SIG-M5 (cell line): ENCODE measurements at places on chromosomes 6 and 20.

DNA sequence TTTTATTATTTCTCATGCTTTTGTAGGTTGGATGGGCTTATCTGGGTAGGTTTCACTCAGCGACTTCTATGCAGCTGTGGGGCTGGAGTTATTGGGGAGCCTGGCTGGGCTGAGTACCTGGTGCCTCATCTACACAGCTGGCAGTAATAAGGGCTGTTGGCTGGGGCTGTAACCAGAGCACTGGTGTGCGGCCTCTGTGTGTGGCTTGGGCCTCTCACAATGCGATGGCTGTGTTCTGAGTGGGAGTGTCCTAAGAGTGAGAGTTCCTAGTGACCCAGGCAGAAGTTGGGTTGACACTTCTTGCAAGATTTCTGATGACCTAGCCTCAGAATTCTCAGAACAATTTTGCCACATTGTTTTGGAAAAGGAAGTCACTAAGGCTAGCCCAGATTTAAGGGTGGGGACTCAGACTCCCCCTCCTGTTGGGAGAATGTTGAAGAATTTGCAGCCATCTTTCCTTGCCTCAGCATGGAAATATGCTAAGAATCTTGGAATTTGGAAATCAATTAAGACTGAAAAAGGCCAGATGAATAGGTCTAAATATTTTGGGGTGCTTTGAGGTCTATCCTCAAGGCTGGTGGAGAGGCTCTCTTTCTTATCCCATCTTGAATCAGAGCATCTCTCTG is 158.8 kb downstream of the SCP2D1 start:
- DNase-seq, result no peak

DNA sequence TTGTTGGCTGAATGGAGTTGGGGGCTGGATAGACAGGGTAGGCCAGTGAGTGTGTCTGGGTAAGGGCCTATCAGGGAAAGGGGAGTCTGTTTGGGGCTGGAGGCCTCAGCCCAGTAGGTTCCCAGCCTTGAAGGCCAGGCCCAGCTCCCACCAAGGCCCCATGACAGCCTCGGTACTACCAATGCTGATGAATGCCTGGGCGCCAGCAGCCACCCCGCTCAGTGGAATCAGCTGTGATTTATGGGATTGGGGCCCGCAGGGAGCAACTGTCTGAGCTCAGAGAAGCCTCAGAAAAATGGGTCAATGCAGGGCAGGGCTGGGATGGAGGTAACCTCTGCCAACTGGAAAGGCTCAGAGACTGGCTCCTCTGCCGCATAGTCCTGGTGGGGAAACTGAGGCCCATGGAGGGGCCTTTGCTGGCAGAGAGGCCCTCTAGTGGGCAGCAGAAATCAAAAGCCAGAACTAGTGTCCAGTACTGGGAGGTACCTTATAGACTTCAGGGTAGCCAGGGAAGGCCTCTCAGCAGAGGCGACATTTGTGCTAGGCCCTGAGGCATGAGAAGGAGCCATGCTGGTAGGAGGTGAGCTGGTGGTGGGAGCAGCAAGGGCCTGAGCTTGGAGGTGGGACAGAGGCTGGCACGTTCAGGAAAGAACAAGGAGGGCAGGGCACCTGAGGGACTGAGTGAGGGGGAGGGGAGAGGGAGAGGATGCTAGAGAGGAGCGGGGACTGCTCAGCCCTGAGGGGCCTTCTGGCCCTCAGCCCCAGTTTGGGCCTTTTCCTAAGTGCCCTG is 36.4 kb downstream of the DLGAP4 start:
- no peak for DNase-seq

GRCh38 chr6:15595461-15596173 is 67.2 kb downstream of the DTNBP1 start:
- DNase-seq, result peak; percentile 33

DNA sequence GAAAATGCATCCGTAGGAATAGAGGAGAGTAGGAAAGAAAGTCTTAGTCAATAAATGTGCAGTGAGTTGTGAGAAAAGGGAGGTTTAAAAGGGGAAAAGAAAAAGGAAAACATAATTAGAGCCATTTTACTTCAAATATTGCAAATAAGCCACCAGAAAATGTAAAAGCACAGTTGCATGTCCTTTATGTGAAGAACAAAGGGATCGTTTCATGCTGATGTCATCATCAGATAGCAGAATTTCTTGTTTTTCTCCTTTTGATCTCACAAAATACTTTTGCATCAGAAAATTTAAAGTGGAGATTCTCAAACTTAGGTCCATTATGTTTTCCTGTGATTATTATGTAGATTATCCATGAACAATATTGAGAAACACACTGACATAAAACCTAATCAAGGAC is 166.7 kb downstream of the HAO1 start:
- DNase-seq, result no peak

DNA sequence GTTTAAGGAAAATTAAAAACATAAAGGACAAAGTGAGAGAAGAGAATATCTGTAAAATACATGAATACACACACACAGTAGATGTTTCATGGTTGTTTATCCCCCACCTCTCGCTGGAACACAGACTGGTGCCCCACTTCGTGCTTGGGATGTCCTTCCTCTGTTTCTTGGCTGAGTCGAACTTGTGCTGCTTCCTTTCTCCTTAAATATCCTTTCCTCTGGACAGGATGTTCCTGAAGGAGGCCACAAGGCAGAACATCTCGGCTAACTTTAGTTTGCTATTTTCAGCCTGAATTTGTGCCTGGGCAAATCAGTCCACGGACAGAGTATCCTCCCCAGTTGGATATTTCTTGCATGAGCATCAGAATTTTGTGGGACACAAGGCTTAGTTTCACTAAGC is 54.7 kb upstream of the ZMYND8 start:
- no peak for DNase-seq

- no peak for DNase-seq
Measured at GRCh38 chr6:111975466-111975865, 78.4 kb upstream of the CCN6 start.

GRCh38 chr20:58173091-58173490 is 55.4 kb downstream of the ANKRD60 start:
- no peak for DNase-seq

GRCh38 chr6:166765234-166765541 is 138.1 kb upstream of the RPS6KA2 start:
- DNase-seq, result no peak

GRCh38 chr6:68572525-68572924 is 62.6 kb upstream of the ADGRB3 start:
- no peak for DNase-seq

DNA sequence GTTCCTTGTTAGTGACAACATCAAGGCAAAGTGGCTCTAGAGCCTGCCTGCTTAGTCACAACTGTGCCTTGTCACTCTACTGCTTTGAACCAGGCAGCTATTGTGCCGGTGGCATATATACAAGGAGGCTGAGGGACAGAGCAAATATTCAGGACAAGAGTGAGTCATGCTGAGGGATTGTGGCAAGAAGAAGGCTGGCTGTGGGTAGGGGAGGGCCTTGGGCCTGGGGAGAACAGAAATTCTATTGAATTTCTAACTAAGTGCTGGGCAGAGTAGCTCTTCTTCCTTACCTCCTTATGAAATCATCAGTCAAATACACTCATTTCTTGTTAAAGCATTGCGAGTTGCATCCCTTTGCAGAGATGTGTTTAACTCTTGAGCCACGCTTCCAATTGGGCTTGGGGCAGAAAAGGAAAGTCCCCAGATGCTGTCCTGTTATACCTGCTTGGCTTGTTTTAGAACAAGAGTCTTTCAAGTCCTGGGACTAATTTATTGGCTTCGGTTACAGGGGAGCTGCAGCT is 59.7 kb downstream of the PFDN4 start:
- no peak for DNase-seq

DNA sequence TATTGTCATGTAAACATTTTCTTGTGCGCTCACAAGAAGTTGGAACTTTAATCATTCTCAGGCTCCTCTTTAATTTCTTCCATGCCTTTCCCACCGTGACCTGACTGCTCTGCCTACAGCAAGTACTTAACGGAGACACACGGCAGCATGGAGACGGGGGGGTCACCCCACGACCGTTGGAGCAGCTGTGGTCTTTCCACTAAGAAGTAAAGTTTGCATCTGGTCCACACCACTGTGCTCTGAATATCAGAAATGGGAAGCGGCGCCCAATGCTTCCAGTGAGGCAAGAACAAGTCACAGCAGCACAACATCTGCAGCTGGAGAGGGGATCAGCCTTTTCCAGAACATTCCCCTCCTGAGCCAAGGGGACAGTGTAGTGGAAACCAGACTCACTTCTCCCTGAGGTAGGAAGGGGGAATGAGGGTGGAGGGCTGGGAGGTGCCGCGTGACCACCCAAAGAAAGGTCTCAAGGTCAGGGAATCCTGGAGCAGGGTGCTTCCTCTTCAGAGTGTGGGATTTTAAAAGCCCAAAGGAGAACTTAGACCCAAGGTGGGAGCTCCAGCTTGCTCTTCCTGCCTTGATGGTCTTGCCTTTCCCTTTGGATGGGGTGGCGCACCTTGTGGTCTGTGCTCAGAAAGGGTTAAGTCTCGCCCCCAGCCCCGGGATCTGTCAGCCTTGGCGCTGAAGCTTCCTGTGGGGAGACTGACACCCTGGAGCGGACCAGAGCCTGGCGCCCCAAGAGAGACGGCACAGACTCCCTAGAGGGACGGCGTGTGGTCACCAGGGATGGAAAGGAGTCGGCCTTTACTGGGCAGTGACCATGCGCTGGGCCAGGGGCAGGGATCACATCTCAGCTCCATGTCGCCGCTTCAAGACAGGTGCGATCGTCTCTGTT is 25.6 kb upstream of the SMOC2 start:
- no peak for DNase-seq

DNA sequence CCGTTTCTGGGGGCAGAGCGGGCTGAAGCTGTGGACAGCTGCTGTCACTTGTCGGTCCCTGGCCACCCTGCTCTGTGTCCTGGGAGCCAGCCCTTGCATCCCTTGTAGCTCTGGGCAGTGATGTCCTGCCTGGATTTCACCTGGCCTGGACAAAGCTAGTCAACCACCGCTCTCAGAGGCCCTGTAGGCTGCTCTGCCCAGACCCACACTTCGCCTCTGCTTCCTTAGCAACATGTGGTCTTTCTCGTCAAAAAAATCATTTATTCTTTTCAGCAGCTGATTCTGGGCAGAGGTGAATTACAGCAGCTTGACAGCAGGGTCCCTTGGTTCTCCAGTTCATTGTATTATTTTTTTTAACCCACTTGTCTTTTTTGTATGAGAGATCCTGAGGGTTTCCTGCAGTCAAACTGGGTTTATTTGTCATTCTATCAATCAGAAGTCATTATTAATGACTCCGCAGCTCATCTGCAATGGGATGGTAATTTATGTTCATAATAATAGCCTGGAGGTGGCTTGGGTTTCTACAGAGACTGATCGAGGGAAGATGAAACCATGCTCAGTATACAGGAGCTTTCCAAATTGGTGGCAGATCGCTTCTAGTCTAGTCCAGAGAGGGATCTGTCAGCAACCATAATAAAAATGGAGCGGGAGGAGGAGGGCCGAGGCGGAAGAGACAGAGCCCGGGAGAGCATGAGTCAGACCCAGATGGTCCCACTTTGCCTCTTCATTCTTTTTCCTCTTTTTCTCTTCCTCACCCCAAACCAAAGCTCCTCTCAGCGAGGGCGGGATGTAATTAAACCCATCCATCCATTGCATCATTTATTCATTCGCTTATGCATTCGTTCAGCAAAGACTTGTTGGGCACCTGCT is 22.4 kb downstream of the EDN3 start:
- no peak for DNase-seq

DNA sequence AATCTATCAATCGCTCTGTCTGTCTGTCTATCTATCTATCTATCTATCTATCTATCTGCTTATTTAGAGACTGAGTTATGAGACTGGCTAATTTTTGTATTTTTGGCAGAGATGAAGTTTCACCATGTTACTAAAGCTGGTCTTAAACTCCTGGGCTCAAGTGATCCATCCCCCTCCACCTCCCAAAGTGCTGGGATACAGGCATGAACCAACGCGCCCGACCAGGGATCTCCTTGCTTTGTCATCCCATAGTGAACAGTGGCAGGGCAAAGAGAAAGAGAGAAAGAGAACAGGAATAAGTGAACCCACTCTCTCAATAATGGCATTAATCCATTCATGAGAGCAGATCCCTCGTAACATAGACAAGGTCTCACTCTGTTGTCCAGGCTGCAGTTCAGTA is 66.4 kb upstream of the DSP start:
- DNase-seq, result no peak
